Fibroblast of mammary gland (primary cell): ENCODE measurements at places on chromosomes 4 and X.

DNA sequence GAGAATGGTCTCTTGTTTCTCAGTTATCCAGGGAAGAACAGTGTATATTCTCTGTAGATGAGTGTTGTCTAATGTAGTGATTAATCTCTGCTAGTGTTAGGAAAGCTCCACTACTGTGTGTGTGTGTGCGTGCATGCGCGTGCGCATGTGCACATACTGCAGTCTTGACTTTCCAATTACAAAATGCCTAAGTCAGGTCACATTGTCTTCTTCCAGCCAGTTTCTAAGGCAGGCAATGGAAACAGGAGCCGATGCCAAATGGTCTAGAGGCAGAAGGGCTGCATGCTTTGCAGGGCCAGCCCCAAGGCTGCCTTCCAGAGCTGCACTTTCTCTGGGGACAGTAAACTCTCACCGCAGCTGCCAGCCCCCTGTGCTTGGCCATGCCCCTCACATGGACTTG lies 30.5 kb upstream of the NAP1L5 start:
- DNase-seq = no peak

GRCh38 chr4:76856243-76857073 lies 41.5 kb downstream of the SOWAHB start:
- peak; percentile 33 for DNase-seq

- peak; percentile 67 for DNase-seq
These were observed 51.2 kb upstream of the MTNR1A start for GRCh38 chr4:186606591-186606992.

GRCh38 chrX:153495362-153495751 lies 577 bp downstream of the BGN start:
- DNase-seq = no peak

DNA sequence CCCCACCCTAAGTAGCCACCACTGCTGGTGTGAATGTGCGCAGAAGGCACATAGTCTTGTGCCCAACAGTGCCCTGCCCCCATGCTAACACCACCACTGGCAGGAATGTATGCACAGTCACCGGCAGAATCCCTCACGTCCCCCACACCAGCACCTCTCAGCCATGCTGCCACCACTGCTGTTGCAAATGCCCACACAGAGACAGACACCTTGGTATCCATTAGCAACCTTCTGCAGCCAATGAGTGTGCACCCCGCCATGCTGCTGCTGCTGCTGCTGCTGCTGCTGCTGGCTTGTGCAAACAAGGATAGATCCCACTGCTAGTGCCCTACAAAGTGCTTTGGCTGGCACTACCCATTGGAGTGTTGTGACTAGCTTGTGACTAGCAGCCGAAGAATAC lies 52.4 kb upstream of the MMAA start:
- DNase-seq = no peak

- no peak for DNase-seq
These were observed 114.2 kb upstream of the MAP3K15 start for GRCh38 chrX:19629541-19629940.

GRCh38 chrX:119954374-119954773 lies 10.8 kb upstream of the NKAP start:
- no peak for DNase-seq

DNA sequence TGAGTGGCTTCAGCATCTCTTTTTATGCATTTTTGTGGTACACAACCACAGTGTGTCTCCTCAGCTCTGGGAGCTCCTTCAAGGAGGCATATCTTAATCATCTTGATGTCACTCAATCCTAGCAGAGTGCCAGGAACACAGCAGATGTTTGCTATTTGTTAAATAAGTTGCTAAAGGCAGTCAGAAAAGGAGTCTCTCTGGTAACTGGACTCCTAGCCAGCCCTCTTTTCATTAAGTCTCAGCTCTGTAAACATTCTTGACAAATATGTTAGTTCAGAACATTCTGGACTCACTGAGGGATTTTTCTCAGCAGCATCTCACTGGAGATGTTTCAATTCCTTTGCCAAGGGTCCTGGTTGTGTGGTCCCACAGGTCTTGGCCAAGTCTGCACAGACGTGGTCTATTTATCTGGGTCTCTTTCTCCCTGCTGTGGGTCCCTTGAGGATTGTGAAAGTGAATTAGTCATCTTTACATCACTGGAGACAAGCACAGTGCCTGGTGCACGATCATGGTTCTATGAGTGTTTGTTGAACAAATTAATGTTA lies 20.3 kb upstream of the FAM9C start:
- peak; percentile 94 for DNase-seq

DNA sequence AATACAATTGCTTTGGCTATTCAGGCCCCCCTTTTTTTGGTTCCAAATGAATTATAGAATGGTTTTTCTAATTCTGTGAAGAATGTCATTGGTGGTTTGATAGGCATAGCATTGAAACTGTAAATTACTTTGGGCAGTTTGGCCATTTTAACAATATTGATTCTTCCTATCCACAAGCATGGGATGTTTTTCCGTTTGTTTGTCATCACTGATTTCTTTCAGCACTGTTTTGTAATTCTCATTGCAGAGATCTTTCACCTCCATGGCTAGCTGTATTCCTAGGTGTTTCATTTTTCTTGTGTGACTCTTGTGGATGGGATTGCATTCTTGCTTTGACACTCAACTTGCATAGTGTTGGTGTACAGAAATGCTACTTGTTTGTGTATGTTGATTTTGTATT lies 33.0 kb downstream of the ADH6 start:
- DNase-seq = no peak
